ENCODE measurements at places on chromosomes 1 and 21.

- no peak for DNase-seq
These were observed 501 bp downstream of the FBXO6 start for GRCh38 chr1:11664336-11665065.

DNA sequence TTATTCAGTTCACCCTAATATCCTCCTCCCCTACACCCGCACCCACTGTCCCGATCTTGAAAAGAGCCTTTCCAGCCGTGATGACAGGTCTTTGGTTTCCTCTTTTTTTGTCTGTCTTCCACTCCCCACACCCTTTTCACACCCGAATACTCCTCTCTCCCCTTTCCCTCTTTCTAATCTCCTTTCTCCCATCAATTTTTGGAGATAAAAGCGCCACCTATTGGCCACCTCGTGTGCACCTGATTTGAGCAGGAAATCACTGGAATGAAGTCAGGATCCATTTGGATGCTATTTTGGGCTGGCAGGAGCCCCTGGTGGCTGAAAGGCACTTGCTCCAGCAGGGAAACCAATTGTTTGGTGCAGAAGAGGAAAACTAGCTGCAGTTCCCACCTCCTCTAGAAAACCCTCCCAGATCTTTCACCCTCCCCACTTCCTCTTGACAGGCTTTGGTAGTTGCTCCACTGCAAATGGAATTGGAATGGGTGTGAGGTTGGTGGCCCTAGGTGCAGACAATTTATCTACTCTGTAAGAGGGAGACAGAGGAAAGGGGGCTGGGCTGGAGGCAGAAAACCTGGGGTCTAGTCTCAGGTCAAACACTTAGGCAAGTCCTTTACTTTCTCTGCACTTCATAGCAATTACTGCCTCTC is 8.4 kb downstream of the FOXE3 start:
- DNase-seq = peak; percentile 41

DNA sequence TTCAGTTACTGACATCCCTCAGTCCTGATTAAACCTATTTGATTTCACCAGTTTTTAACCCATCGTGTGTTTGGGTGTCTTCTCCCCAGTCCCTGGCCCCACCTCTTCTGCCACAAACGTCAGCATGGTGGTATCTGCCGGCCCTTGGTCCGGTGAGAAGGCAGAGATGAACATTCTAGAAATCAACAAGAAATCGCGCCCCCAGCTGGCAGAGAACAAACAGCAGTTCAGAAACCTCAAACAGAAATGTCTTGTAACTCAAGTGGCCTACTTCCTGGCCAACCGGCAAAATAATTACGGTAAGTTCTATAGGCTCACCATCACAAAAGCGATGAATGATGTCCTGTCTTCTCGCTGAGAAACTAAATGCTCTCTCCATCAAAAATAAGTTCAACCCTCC is 28.7 kb downstream of the NBPF3 start:
- DNase-seq = no peak

GRCh38 chr1:162335126-162335525 is 41.5 kb downstream of the SPATA46 start:
- no peak for DNase-seq

GRCh38 chr1:1157426-1157913 is 16.2 kb upstream of the TTLL10 start:
- DNase-seq = peak; percentile 74

DNA sequence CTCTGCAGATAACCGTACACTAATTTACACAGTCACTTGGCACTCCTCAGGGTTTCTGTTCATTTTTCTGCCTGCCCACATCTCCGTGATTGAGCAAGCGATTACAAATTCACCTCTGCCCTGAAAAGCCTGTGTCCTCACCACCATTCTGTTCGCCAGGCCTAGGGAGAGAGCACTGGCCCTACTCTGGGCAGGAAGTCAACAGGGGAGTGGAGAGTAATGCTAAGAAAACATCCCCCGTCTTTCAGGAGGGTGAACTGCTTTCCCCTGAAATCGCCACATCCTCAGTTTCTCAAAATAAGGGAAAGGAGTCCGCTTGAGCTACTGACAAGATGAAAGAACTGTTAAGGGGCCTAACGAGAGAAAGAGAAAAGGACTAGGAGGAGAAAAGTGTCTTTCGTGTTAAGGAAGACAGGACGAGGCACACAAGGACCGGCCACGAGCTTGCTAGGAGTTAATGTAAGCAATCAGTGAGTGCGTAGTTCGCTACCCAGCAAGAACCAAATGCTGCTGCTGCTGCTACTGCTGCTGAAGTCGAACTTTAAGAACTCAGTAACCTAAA is 632 bp downstream of the PEX19 start:
- DNase-seq = no peak

GRCh38 chr1:200739702-200740570 is 1.2 kb downstream of the CAMSAP2 start:
- DNase-seq = no peak

DNA sequence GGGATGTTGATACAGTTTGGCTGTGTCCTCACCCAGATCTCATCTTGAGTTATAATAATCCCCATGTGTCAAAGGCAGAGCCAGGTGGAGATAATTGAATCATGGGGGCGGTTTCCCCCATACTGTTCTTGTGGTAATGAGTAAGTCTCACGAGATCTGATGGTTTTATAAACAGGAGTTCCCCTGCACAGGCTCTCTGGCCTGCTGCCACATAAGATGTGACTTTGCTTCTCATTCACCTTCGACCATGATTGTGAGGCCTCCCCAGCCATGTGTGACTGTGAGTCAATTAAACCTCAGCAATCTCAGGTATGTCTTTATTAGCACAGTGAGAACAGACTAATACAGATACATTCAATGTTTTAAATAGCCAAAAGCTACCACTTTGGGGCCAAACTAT is 41.1 kb downstream of the SLC35F3 start:
- no peak for DNase-seq
